ENCODE measurements at places on chromosomes 16 and 17. TPM values are rescaled to one million over a fixed set of nuclear protein-coding genes. Genes with fewer than 3 reads are reported as not detected.

Gene TP53TG3C
- not detected for total RNA-seq

Gene KCNJ2
- 25.0 TPM for total RNA-seq

Gene TK2
- 28.5 TPM for total RNA-seq

Gene USP7
- 130 TPM for total RNA-seq

Gene SLC9A5
- 0.40 TPM for total RNA-seq

Gene TMEM235
- not detected for total RNA-seq

Gene CDC42EP4
- total RNA-seq = 21.5 TPM

Gene KRTAP4-1
- total RNA-seq = not detected

Gene PDILT
- not detected for total RNA-seq

Gene CDH16
- not detected for total RNA-seq

Gene TEX14
- total RNA-seq = under 0.01 TPM

Gene KRT33A
- not detected for total RNA-seq

Gene ZDHHC1
- 6.3 TPM for total RNA-seq

Gene KRT28
- not detected for total RNA-seq

Gene STX1B
- total RNA-seq = 0.27 TPM

All from thoracic aorta endothelial cell (primary cell).